ENCODE measurements at places on chromosomes 3 and 15. TPM values are rescaled to one million over a fixed set of nuclear protein-coding genes. Genes with fewer than 3 reads are reported as not detected.

The MAP3K13 gene
- total RNA-seq, result 20.0 TPM

GRCh38 chr3:47746264-47746663 is 35.4 kb downstream of the SMARCC1 start:
- no peak for DNase-seq

The SAXO2 gene
- 0.26 TPM for total RNA-seq

DNA sequence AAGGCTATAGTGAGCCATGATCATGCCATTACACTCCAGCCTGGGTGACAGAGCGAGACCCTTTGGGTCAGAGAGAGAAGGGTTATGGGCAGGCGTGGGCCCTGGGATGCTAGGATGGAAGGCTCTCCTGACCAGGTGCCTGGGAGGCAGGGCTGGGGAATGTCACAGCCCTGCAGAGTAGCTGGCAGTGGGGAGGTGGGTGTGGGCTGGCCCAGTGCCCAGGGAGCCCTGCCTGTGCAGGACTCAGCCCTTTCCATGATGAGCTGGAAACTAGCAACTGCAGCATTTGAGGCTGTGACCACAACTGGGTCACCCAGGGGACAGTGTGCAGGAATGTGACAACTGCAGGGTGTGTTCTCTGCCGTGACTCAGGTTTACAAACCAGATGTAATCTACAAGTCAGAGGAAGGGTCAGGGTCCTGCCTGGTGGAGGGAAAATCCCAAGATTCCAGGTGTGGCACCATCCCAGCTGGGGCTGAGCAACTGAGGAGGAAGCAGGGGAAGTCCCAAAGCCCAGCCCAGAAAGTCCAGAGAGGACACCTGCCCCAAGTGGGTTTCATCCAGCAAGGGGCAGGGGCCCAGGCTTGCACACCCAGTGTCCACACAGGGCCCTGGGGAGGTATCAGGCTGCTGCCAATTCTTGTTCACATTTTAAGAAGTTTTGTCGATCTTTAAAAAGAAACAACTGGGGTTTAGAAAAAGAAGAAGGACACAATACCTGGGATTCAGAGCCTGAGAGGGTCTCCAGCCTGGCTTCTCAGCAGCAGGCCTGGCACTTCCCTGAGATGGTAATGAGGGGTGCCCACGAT is 45.5 kb downstream of the SLC28A1 start:
- peak; percentile 71 for DNase-seq

DNA sequence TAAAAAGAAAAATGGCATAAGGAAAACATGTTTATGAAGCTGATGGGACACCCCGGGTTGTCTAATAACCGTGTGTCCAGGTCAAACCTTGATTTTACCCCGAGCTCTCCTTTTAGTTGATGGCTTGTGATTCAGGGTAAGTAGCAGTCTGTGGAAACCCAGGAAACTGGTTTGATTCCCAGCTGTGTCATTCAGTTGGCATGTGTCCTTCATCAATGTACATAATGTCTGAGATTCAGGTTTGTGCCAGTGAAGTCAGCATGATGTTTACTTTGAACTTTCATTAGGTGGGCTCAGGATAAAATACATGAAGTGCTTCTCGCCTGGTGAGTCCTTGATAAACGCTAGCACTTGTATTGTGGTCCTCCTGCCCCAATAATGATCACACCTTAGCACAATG is 4.3 kb upstream of the COPG1 start:
- no peak for DNase-seq

The HACD2 gene
- 13.2 TPM for total RNA-seq
